ENCODE measurements at places on chromosomes 11 and 22. TPM values are rescaled to one million over a fixed set of nuclear protein-coding genes. Genes with fewer than 3 reads are reported as not detected.

DNA sequence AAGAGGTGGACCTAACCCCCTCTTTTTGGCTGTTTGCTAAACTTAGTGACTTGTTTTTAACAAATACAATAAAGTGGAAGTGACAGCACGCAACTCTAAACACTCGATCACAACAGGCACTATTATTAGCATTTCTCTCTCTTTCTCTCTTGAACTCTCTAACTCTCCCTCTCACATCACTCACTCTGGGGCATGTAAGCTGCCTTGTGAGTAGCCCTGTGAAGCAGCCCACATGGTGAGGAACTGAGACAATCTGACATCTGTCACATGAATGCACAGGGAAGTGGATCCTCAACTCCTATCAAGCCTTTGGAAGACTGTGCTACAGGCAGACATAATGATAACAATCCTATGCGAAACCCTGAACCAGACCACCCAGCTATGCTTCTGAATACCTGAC lies 609.0 kb upstream of the CNTN5 start:
- DNase-seq, result no peak

DNA sequence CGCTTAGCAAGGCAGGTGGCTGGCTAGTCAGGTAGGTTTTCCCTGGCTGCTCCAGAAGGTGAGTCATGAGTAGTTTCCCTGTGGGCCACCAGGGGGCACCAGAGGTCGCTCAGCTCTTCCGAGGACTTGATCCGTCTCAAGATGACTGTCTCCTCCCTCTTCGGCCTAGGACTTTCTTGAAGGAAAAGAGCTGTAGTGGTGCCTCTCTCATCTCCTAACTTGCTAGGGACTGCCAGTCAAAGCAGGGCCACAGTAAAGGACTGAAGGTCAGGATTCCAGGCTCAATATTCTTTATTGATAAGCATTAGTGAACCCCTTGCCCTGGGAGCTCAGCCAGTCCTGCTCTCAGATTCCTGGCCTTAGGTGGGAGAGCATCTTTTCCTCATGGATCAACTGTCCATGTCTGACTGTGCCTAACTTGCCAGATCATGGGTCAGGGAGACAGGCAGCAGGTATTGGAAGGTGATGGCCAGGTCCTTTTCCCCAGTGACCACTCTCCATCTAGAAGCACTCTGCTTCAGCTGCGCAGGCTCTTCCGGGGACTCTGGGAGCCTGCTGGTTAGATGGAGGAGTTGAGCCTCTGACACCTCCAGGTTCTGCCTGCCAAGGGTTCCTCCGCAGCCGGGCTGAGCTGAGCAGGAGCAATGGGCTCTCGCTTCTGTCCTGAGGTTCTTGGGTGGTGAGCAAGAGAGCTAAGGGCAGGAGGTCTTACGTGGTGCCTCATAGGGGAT lies 1.9 kb downstream of the POLD4 start:
- peak; percentile 78 for DNase-seq

DNA sequence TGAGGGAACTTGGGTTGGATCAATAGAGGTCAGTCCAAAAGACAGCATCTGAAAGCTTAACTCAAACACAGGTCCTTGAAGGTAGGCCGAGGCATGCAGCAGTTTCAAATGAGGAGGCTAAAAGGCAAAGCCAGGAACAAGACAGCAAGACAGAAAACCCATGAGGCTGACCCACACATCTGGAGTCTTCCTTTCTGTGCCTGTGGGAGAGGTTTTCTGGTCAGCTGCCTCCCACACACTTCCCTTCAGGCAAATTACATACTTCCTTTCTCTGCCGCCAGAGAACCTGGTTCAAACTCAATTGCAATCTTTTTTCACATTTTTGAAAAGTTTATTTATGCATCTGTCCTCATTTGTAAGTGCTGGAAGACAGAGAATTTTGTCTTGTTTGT lies 29.8 kb upstream of the CRTAM start:
- peak; percentile 42 for DNase-seq

The OTOG gene
- total RNA-seq, result not detected

The CCDC116 gene
- total RNA-seq, result 0.53 TPM

DNA sequence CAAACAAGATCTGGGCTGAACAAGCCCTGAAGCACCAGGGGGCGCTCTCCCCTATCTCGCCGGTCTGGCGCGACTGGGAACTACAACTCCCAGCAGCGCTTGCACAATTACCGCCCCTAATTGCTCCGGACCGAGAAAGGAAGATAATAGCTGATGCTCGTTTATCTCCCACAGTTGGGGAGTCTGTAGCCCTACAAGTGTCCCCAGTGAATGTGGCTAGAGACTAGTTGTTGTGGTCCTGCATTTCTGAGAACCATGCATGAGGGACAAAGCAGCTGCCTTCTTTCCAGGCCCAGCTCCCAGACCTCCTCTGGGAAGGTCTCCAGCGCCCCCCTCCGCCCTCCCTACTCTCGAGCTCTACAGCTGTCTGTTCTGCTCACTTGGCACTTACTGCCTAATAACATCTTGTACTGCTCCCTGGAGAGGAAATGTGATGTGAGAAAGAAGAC lies 34.4 kb downstream of the NRXN2 start:
- peak; percentile 92 for DNase-seq

DNA sequence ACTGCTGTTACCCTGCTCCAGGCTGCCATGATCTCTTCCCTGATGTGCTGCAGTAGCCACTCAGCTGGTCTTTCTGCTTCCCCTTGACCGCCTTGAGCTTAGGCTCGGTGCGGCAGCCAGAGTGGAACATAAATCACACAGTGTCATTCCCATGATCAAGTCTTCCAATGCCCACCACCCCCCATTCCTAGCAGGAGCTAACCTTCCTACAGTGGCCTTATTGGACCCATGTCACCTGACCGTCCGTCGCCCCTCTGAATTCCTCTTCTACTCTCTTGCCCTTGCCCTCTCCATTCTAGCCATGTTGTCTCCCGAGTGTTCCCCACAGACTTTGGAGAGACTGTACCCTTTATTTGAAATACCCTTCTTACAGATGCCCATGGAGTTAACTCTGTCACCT lies 43.4 kb downstream of the OTOG start:
- no peak for DNase-seq

- no peak for DNase-seq
Observed at GRCh38 chr11:68641880-68642279, 42.5 kb upstream of the GAL start.

DNA sequence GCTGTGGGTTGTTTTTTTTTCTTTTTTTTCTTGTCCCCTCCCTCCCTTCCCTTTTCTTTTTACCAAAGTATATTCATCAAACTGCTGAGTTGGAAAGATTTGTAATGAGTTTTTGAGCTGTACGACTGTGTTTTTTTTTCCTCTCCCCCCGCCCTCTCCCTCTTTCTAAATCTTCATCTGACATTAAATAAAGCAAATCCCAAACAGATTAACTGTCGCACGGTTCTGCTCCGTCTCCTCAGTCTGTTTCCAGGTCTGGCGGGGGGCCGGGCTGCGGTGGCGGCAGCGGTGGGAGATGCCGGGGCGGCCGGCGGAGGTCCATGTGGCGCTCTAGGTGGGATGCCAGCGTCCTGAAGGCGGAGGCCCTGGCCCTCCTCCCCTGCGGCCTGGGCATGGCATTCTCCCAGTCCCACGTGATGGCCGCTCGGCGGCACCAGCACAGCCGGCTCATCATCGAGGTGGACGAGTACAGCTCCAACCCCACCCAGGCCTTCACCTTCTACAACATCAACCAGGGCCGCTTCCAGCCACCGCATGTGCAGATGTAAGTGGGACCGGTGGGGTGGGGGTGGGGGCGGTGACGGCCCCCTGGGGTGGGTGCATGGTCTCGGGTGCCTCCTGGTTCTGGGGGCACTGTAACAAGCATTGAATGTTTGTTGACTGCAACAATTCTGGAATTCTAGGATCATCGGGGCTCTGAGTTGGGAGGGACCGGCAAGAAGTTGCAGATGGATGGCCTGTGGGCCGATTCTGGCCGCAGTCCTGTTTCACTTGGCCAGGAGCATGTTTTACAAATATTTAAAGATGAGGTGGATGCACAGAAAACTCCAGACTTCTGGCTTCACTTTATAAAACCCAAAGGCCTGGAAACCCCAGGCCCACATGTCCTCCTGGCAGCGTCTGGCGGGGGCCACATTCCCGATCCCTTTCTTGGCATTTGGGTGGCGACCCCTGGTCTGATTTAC lies 13.1 kb downstream of the MPPED1 start:
- DNase-seq, result no peak

The CABP7 gene
- not detected for total RNA-seq

The DNAJB7 gene
- total RNA-seq, result not detected

DNA sequence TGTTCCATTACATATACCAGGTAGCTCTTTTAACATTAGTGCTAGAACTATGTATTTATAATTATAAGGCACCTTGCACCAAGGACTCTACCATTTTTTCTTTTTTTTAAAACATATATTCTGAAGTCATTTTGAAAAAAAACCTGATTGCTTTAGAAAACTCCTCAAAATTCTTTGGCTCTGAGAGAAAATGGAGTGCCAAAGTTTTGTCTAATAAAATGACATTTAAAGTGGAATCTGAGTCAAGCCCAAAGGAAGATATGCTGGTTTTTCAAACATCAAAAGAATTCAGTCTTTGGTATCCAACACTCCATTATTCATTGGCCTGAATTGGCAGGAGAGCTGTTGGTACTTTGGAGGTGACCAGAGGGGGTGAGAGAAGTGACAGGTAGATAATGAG lies 116.5 kb downstream of the ME3 start:
- no peak for DNase-seq

- DNase-seq, result no peak
Observed at GRCh38 chr22:45631841-45632238, 39.8 kb upstream of the ATXN10 start.

GRCh38 chr11:120807414-120808150 lies 216.3 kb upstream of the TBCEL start:
- DNase-seq, result peak; percentile 61

- no peak for DNase-seq
Observed at GRCh38 chr11:80473562-80473961, 1032.7 kb upstream of the TENM4 start.

The RNF141 gene
- total RNA-seq, result 31.8 TPM

The PNPLA2 gene
- total RNA-seq, result 83.0 TPM

DNA sequence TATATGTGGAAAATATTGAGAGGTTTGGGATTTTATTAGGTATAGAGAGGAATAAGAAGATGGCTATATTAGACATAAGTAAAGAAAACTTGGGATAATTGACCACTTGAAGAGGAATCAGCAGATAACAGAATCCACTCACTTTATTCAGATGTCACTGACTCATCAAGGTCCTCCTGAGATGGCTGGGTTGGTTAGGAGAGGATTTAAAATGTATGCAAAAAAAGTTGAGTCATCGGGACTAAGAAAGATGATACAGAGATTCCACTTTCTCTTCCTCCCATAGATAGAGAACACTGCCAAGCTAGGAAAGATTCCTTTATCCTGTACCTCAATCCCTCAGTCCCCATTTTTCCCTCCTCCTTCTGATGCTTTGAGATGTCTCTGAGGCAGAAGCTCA lies at the start of gene OR6A2:
Gene OR6A2, minus strand, starts transcription at position 288 of the 400 bp plus-strand sequence. CDS start 3,981 bp downstream, outside the sequence.
- no peak for DNase-seq

The NELL1 gene
- total RNA-seq, result not detected

The OR5D14 gene
- total RNA-seq, result not detected

- no peak for DNase-seq
Observed at GRCh38 chr11:123441161-123441560, 11.1 kb downstream of the GRAMD1B start.

- no peak for DNase-seq
Observed at GRCh38 chr11:15906481-15907035, 449.8 kb downstream of the SOX6 start.

- no peak for DNase-seq
Observed at GRCh38 chr11:16789063-16789420, 50.6 kb downstream of the C11orf58 start.

DNA sequence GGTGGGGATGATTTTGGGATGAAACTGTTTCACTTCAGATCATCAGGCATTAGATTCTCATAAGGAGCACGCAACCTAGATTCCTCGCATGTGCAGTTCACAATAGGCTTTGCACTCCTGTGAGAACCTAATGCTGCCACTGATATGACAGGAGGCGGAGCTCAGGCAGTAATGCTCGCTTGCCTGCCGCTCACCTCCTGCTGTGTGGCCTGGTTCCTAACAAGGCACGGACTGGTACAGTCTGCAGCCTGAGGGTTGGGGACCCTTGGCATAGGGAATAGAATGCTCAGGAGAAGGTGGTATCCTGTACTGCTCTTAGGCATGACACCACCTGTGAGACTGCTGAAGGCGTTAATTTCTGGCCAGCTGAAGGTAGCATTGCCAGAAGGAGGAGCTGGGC lies 47.0 kb downstream of the STIM1 start:
- DNase-seq, result no peak

The CEND1 gene
- total RNA-seq, result 0.40 TPM

- DNase-seq, result no peak
Observed at GRCh38 chr11:101030692-101031091, 98.9 kb downstream of the PGR start.

The GALR3 gene
- total RNA-seq, result not detected

The PDGFB gene
- total RNA-seq, result 273 TPM

GRCh38 chr22:44581096-44581435 lies 83.0 kb upstream of the RTL6 start:
- no peak for DNase-seq

GRCh38 chr11:11335043-11335442 lies 18.0 kb downstream of the CSNK2A3 start:
- DNase-seq, result no peak

DNA sequence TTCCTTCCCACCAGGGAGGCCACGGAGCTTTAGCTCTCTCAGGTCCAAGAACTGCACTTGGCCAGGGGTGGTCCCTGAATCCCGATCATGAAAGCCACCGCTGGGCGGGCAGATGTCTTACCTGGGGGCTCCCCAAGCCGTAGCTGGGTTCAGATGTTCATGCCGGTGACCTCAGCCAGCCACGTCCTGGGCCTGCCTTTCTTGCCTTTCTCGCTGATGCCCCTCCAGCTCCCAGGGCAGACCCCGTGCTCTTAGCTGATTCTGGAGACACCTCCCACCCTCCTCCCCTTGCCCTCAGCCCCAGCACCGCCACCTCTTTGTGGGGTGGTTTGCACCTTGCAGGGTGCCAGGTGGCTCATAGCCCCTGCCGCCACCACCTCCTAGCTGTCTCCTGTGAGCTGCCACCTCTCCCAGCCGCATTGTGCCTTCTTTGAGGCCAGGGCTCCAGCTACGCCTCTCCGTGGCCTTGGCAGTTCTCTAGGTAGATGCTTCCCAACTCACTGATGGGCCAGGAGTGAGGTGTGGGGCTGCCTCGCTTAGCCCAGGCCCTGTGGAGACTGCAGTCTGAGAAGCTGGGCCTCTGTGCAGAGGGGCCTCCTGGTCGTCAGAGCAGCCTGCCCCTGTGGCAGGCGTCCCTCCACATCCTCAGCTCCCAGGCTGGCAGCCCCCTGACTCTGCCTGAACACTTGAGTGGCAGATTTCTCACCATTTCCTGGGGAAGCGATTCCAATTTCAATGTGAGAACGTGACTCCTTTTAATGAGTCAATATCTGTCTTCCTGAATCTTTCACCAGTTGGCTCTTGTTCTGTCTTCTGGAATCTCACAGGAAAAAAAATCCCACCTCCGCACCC lies 97.6 kb upstream of the B3GAT1 start:
- peak; percentile 19 for DNase-seq

The MS4A6E gene
- total RNA-seq, result not detected
